ENCODE measurements at places on chromosomes 11 and 22.

- no peak for DNase-seq
Measured at GRCh38 chr11:73182824-73183321, 35.2 kb upstream of the P2RY2 start.

DNA sequence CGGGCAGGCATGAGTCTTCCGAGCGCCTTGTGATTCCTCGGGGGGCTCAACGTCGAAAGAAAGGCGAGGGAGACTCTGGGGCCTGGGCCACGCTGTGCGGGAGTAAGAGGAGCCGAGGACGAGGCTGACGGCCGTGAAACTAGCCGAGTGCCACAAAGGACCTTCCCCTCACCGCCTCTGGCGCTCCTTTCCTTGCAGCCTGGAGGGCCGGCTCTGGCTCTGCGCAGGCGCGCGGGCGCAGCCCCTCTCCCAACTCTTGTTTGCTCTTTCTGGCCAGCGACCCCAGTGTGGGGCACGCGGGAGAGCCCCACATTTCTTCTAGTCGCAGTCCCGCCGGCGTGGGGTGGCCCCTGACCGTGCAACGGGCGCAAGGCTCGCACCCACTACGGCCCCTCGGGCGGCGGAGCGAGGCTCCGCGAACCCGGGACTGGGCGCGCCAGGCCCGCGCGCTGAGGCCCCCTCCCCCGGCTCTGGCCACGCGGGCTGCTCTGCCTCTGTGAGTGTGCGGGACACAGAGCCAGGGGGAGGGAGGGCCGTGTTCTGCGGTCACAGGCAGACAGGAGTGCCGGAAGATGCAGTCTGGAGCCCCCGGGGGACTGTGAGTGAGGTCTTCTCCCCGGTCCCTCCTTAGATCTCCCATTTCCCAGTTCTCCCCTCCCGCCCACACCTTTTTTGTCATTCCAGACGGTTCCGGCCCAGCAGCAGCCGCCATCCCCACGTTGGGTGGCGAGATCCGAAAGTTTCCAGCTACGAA, 1.0 kb upstream of the TOB2 start:
- DNase-seq = peak; percentile 27

DNA sequence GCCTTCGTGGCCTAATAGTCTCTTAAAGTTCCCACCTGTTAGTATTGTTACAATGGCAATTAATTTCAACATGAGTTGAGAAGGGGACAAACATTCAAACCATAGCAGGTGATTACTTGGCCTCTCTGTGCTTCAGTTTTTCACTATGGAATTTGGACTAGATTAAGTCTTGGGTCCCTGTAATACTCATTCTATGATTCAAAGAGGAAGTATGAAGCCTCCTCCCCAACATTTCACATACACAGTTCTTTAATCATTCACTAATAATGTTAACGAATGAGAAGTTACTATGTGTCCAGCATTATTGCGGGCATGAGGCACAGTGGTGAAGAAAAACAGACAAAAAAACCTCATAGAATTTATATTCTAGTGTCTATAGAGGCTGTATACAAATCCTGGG, 19.9 kb upstream of the USP47 start:
- DNase-seq = no peak

DNA sequence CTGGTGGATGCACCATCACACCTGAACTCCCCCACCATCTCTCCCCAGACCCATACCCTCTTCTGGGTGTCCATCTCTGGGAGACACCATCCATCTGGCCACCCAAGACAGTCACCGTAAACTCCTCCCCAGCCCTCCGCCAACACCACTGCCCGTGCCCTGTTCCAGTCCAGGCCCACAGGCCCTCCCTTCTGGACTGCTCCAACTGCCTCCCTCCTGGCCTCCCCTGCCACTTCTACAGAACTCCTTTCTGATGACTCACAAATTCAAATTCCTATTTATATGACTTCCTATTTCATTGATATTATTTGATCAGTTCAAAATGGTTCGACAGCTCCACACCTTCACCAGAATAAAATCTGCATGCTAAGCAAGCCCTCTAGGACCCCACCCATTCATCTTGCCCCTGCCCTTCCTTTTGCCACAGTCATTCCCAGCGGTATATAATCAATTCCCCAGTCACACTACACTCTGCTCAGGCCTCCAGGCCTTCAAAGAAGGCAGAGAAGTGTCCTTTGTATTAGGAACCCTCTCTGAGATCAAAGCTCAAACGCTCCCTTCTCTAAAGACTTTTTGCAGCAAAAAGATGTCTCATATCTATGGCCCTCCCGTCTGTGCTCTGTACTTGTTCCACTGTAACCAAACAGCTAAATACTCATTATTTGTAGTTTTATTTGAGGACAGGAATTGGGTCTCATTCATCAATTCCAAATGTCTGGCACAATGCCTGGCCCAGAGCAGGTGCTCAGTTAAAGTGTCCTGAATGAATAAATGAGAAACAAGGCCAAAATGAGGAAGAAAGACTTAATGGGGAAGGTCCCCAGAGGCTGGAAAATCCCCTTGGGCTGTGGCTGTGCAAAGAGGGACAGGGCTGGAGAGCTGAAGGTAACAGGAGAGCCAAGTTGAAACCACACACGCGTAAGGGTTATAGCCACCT, 29.0 kb downstream of the MYH9 start:
- DNase-seq = no peak

DNA sequence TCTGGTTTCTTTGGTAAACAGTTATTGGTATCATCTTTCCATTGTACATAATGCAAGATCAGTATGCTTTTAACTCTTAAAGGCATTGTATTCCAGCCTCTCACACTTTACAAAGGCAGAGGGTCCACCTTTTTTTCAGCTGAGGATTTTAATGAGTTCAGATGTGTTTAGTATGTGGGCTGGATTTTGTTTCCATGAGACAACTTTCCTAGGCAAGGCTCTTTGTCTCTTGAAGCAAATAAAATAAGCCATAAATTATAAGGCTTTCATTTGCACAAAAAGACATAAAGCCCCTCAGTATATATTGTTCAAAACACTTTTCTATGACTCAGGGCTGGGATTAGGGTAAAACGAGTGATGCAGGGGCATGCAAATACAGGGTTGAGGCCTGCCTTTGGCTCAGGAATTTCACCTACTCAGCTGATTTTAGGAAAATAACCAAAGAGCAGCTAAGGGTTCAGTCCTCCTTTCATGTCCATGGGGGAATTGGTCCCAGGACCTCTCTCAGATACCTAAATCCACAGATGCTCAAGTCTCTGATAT, 7.6 kb downstream of the MMP20 start:
- no peak for DNase-seq

DNA sequence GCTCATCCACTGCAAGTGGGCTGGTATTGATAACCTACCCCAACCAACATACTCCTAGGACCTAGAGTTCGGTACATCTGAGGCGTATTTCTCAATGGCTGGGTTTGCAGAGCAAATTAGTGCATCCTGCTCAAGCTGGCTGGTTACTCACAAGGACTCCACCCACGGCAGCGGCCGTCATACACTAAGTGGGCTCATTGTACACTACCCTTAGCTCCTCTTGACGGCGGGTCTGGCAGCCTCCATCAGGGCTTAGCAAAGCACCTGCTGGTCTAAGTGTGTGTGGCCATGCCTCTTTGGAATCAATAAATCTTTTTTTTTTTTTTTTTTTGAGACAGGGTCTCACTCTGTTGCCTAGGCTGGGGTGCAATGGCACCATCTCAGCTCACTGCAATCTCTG, 20.2 kb upstream of the KCNJ11 start:
- DNase-seq = no peak

DNA sequence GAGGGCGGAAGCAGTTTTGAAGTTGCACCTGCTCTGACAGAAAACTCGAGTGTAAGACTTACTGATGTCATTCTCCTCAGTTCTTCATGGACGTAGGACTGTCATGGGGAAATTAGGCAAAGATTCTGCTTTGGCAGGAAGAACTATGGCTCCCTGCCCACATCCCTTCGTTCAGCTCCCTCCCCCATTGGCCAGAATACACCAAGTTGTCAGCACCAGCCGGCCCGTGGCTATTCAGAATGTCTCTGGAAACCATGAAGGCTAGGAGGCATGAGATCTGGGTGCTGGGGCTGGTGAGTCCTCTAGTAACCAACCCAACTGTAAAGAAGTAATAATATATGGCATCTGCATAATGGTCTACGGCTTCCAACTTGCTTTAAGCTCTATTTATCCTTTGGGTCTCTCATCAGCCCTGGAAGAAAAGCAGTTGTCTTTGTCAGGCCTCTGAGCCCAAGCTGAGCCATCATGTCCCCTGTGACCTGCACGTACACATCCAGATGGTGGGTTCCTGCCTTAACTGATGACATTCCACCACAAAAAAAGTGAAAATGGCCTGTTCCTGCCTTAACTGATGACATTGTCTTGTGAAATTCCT, 74.1 kb downstream of the PIWIL4 start:
- no peak for DNase-seq

GRCh38 chr11:120236169-120237107, 3.5 kb upstream of the POU2F3 start:
- no peak for DNase-seq

DNA sequence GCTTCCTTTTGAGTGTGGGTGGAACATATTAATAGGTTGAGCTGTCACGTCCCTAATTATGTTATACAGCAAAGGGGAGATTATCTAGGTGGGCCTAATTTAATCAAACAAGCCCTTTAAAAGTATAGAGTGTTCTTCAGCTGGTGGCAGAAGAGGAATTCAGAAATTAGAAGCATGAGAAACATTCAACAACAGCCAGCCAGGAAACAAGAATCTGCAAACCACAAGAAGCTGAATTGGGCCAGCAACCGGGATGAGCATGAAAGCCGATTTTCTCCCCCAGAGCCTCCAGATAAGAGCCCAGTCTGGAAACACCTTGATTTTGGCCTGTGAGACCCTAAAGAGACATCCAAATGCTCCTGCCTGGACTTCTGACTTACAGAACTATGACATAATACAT, 105.8 kb upstream of the LDLRAD3 start:
- no peak for DNase-seq

DNA sequence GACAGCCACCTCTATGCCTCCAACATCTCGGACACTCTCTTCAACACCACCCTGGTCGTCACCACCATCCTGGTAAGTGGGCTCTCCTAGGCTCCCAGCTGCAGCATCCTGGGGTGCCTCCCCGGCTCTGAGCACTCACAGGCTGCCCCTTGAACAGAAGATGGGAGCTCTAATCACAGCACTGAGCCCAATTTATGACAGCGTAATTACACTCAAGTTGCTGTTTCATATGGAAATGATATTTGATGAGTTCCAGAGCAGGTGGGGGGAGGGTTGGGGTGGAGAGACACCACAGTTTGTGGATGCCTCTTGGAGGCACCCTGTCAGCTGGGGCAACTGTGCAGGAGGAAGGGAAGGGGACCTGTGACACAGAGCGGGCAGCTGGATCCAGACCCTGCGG, 125.3 kb upstream of the TBCEL start:
- no peak for DNase-seq

DNA sequence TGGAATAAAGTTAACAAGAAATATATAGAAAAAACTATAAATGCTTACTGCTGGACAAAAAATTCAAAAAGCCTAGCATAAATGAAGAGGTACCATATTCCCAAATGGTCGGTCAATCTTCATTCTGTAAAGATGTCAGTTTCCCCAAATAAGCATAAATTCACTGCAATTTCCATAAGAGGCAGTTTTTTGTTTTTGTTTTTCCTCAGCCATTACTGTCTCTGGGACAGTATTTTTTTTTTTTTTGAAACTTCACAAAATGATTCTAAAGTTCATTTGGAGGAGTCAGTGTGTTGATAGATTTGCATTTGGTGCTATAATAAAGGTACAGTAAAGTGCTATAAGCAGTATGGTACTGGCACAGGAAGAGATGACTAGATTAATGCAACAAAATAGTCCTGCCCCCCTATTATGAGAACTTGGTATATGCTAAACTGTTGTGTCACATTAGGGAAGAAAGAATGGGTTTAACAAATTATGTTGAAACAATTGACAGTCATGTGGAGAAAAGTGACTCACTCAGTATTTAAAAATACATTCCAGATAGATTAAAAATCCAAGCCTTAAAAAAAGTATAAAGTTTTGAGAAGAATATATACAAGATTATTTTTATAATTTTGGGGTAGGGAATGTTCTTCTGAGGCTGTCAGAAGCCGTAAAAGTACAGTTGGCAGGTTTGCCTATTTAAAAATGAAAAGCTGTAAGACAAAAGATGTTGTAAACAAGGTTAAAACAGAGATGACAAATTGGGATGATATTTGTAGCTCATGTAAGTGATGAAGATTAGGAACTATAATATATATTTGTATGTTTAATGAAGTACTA, 2.6 kb upstream of the FTH1 start:
- DNase-seq = no peak

- DNase-seq = no peak
Measured at GRCh38 chr11:60978546-60979380, 7.3 kb downstream of the CD6 start.

DNA sequence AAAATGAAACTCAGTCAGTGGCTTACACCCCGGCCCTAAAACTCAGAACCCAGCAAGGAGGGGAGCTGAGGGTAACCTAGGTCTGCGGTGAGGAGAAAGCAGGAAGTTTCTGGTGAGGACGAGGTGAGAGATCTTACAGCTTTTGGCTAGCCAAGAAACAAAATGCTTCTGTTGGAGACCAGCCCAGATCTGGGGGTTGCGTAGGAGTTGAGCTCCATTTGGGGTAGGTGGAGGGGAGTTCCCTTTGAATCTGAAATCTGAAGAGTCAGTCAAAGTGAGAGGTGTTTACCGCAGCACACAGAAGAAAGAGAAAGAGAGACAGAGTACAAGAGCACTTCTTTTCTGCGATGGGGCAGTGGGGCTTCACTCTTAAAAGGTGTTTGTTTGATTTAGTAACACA, 29.6 kb downstream of the EHF start:
- DNase-seq = peak; percentile 44

DNA sequence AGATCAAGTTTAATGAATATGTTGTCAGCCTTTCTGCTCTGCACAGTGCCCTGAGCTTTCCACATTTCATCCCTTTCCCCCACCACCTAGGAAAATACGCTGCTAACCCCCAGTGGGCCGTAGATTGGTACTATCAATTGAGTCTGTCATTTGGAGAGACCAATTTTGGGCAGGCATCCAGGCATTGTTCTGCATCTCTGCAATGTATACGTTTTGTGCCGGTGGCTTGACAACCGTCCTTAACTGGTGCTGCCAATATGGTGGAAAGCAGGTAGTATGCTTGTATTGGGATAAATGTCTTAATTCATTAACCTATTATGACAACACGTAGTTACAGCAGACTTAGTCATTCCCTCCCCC, 1.3 kb downstream of the ELMOD1 start:
- no peak for DNase-seq
